ENCODE measurements at places on chromosomes 12 and 14.

DNA sequence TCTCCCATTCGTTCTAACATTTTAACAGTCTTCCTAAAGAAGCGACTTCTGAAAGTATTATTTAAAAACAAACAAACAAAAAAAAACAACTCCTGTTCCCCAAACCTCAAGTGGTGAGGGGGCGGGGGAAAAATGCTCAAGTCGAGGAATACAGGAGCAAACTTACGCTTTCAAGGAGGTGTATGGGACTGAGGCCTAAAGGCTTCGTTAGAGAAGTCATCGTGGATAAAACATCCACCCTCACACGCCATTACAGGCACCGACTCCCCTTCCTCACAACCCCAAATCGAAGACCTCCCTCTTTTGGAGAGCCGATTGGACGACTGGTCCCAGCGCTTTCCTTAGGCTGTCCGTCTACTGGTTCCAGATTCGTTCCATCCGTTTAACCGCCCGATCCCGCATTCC lies 693 bp downstream of the CBX5 start:
- no peak for DNase-seq

DNA sequence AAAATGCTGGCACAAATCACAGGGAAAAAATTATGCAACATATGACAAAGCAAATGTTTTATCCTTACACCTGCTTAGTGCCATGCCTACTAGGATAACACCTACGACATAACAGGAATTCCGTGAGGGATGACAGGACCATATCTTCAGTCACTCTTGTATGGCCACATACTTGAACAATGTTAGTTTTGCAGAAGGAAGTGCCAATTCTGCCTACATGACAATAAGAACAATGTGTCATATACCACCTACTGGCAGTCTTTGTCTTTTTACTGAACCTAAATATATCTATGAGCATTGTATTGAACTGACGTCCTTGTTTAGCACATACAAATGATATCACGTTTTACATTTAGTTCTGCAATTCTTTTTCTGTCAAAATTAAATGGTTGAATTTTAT lies 234.0 kb downstream of the ADAMTS20 start:
- no peak for DNase-seq

- DNase-seq = no peak
These were observed 7.8 kb downstream of the LIMA1 start for GRCh38 chr12:50275556-50275955.

GRCh38 chr12:47020211-47020821 lies 59.1 kb upstream of the PCED1B start:
- DNase-seq = no peak

DNA sequence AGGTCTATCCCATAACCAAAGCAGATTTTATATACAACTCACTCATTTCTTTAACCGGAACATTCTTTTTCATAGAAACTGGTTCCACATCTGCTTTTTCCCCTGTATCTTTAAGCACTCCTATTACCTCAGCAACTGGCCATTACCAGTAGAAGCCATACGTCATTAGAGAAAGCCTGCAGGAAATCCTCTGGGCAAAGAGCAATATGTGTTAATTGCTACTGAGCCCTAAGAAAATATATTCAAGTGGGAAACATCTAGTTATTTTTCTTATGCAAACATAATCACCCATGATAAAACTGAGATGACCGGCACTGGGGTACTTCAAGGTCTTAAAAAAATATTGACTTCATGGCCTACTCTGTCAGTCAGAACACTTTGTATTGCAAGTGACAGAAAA lies 28.2 kb upstream of the CPSF6 start:
- DNase-seq = no peak

DNA sequence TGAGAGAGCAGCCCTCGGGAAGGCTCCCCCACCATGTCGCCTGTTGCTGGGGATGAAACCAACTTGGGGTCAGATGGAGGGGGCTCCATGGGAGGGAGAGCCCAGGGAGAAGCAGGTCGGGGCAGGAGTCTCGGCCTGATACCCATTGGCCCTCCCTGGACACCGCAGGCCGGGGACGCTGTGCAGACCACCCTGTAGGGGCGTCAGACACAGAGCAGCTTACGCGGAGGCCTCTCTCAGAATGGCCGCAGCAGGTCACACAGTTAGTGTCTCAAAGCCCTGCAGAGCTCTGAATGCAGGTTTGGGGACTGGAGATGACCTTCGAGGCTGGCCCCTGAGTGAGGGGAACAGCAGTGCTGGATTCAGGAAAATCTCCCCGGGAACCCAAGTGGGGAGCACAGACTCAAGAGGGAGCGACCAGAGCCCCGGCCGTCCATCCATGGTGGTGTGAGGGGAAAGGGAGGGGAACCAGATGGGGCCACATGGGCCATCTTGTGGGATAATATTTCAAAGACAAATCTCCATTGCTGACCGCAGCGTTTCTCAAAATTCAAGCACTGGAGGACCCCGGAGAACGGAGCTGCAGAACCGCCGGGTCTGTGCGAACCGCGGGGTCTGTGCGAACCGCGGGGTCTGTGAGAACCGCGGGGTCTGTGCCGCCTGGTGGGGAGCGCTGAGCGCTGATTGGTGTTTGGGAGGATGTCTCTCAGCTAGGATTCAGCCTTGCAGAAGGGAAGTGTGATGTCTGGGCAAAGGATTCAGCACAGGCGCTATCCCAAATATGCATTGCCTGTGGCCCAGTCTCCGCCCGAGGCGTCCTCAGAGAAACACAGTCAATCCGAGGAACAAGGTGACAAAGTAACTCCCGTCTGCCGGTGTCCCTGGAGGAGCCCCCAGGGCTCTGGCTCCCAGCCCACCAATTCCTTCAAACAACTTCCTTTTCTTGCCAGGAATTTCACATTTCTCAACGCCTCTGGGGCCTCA lies 324.4 kb upstream of the RTL1 start:
- DNase-seq = no peak

DNA sequence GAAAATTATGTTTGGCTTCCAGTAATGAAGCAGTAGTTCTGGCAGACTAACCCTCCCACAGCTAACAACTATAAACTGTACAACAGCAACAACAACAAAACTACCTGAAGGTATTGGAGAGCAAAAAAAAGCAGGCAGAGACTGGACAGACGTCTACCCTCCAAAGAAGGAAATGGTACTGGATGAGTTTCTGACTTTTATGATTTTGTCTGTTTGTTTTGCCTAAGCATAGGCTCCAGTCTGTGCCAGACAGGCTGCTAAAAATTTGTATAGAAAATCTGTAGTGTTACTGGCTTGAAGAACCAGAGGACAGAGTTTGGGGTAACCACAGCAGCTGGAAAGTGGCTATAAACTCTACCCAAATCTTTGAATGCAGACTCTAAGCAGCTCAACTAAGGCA lies 131.3 kb downstream of the SLC25A47 start:
- DNase-seq = no peak

All from fibroblast of skin of scalp (primary cell).